ENCODE measurements at places on chromosomes 3 and 15. TPM values are rescaled to one million over a fixed set of nuclear protein-coding genes. Genes with fewer than 3 reads are reported as not detected.

DNA sequence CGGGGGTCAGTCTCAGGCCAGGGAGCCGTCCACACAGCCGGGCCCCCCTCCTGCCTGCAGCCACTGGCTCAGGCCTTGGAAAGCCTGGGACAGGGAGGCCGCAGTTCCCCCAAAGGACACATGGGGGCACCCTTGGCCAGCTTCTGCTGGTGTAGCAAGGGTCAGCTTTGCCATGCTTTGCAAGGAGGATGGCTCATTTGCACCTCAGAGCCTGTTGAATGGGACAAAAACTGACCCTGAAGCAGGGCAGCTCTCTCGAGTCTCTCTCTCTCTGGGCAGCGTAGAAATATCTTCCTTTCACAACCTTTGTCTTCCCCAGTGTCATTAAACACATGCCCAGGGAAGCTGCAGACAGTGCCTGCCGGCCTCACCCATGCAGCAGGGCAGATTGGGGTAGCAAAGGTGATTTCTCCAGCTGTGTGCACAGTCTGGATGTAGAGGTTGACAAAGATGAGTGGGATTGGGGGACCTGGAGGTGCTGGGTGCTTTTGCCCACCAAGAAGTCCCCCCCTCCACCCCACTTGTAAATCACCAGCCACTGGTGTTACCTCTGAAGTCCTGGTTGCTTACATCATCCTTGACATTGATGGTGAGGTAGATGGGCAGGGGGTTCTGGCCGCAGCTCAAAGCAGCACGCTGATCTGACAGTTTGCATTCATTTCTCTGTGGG lies 17.4 kb upstream of the EHD4 start:
- H3K4me3 ChIP-seq: peak overlapping the region; percentile 26
- H3K36me3 ChIP-seq: no peaks in the 10 kb centered on the region
- H3K4me1 ChIP-seq: no peaks in the 10 kb centered on the region
- H3K27ac ChIP-seq: no peak overlapping the region
- H3K27me3 ChIP-seq: no peaks in the 10 kb centered on the region
- peak; percentile 92 for DNase-seq

GRCh38 chr3:59608356-59608755 lies 558.5 kb upstream of the CFAP20DC start:
- peaks cover 23% of the 10 kb centered on the region for H3K4me1 ChIP-seq
- no peak overlapping the region for H3K4me3 ChIP-seq
- DNase-seq: no peak
- no peaks in the 10 kb centered on the region for H3K27me3 ChIP-seq

C3orf20 gene
- not detected for polyA plus RNA-seq

CHRNB4 gene
- polyA plus RNA-seq: 0.30 TPM

SEMA7A gene
- 1.3 TPM for polyA plus RNA-seq

CELF6 gene
- 0.20 TPM for polyA plus RNA-seq

ABI3BP gene
- 8.4 TPM for polyA plus RNA-seq

DNA sequence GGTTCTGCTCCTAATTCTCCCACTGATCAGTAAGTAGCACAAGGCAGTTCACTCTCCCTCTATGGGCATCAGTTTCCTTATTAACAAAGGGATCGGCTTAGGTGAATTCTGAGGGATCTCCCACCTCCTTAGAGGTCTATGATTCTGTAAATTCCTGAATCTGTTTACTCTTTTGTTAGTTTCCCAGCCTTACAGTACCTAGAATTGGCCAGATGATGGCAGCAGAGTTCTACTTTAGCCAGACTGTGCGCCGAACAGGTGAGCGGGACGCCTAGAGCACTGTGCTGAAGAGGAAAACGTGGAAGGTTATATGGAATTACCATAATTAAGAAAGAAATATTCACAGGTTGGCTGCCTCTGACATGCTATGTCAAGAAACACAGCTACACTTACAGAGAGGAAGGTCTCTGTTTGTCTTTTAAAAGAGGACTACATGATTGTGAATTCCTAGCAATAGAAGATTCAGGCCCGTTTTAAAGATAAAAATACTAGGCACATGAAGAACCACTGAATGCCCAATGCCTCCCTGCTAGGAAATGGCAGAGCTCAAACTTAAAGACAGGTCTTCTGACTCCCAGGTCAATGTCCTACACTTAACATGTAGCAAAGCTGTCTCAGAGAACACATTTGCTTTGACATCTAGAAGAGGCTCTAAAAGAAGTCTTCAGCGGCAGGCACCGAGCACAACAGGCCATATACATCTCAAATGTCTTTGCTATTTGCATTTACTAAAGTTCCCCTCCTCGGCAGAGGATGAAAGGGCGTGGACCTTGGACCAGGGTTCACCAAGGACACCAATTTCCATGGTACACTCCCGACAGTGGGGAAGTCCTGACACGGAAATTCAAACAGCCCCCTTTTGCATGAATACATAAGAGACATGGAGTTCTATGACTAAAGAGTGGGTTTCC lies 259.9 kb downstream of the FGF12 start:
- H3K4me1 ChIP-seq: no peaks in the 10 kb centered on the region
- H3K27ac ChIP-seq: no peak overlapping the region
- H3K27me3 ChIP-seq: peaks cover 22% of the 10 kb centered on the region
- H3K4me3 ChIP-seq: peak overlapping the region; percentile 29

GRCh38 chr3:72655131-72655551 lies 193.1 kb downstream of the SHQ1 start:
- no peak for DNase-seq
- H3K36me3 ChIP-seq: no peaks in the 10 kb centered on the region
- H3K27me3 ChIP-seq: no peaks in the 10 kb centered on the region
- peaks cover 5% of the 10 kb centered on the region for H3K4me1 ChIP-seq
- no peak overlapping the region for H3K4me3 ChIP-seq

MAP6D1 gene
- 2.6 TPM for polyA plus RNA-seq

FGD5 gene
- not detected for polyA plus RNA-seq

- H3K27me3 ChIP-seq: no peaks in the 10 kb centered on the region
- no peaks in the 10 kb centered on the region for H3K36me3 ChIP-seq
- H3K4me3 ChIP-seq: no peak overlapping the region
- no peak for DNase-seq
- no peaks in the 10 kb centered on the region for H3K4me1 ChIP-seq
Measured at GRCh38 chr3:36175113-36175812, 205.0 kb upstream of the STAC start.

DNA sequence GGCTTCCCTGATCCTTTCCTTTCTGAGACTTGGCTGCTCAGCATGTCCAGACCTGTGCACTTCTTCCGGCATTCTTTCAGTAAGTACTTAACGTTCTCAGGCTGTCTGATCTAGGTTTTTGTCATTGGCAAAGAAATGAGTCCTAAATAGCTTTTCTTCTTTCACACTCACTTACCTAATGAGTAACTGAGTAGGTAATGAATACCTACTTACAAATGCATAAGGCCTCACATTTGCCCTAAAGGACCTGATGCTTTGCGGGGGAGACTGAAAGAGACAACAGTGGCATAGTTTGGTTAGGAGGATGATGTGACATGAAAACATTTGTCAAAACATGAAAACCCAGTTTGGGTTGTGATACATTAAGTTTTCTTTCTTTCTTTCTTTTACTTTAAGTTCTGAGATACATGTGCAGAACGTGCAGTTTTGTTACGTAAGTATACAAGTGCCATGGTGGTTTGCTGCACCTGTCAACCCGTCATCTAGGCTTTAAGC lies 516.7 kb upstream of the CFAP20DC start:
- no peaks in the 10 kb centered on the region for H3K36me3 ChIP-seq
- H3K4me3 ChIP-seq: no peak overlapping the region
- DNase-seq: no peak
- no peak overlapping the region for H3K27ac ChIP-seq
- H3K4me1 ChIP-seq: peaks cover 12% of the 10 kb centered on the region

- DNase-seq: peak; percentile 59
- H3K27ac ChIP-seq: peak overlapping the region; percentile 27
- H3K27me3 ChIP-seq: no peaks in the 10 kb centered on the region
Measured at GRCh38 chr3:171829841-171830517, 13.2 kb upstream of the TMEM212 start.

DNA sequence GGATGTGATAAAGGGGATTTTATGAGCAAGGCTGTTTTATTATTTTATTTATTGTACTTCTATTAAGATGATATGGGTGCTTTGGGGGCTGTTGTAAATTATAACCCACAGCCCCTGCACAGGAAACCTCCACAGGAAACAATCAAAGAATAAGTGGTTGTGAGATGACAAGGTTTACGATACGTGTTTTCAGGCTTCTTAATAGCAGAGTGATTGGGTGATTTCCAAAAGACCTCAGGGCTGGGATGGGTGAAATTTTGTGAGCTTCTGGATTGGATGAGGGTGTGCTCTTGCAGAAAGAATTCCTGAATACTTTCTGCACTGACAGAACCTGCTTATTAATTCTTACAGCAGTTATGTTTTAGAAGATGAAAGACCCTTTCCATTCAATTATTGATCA lies 21.4 kb downstream of the CHL1 start:
- H3K4me3 ChIP-seq: no peak overlapping the region
- no peaks in the 10 kb centered on the region for H3K36me3 ChIP-seq
- no peak overlapping the region for H3K27ac ChIP-seq
- no peaks in the 10 kb centered on the region for H3K27me3 ChIP-seq
- DNase-seq: no peak
- no peaks in the 10 kb centered on the region for H3K4me1 ChIP-seq

VEPH1 gene
- 11.3 TPM for polyA plus RNA-seq

DNA sequence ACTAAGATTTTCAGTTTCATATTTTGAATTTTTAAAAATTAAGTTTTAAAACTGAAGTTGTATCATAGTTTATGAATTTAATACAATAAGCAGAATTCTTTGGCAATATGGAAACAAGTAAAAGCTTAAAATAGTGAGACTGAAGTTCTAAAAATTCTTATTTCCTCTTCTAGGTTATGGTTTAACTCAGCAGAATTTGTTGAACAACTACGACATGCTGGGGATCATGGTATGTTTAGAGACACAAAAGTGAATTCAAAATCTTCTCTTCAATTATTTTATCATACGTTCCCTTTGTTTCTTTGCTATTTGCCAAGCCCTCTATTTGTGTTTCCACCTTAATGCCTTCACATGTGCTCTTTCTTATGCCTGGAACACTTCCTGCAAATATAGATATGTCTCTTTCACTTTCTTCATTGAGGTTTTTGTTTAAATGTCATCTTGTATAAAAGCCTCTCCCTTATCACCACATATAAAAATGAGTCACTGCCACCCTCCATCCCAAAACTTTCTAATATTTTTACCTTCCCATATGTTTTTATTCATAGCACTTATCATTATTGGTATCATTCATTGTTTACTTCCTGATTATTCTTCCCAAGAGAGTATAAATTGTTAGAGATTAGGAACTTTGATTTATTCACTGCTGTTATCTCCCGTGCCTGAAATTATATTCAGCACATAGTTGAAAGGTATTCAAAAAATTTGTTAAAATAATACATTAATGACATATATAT lies 6.4 kb downstream of the SUCNR1 start:
- H3K27me3 ChIP-seq: no peaks in the 10 kb centered on the region
- no peak overlapping the region for H3K4me3 ChIP-seq
- H3K36me3 ChIP-seq: peaks cover 18% of the 10 kb centered on the region
- peaks cover 2% of the 10 kb centered on the region for H3K4me1 ChIP-seq

DNA sequence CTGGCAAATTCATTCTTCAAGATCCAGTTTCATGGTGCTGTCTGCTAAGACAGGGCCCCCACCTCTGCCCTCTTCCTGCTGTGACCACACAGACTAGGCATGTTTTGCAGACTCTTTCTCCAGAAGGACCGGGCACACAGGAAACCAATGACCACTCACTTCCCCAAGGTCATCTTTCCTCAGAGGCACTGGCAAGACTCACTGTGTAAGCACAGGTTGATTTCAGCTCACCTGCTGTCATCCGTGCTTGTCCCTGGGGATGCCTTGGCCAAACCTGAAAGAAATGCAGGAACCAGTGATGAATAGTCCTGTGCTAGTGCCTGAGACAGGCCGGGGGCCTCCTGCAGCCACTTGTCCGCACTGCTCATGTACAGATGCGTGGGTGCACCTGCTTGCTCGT lies 33.5 kb downstream of the ALS2CL start:
- H3K4me1 ChIP-seq: peaks cover 50% of the 10 kb centered on the region
- no peak overlapping the region for H3K27ac ChIP-seq
- DNase-seq: no peak
- H3K36me3 ChIP-seq: no peaks in the 10 kb centered on the region
- H3K4me3 ChIP-seq: no peak overlapping the region

- no peaks in the 10 kb centered on the region for H3K4me1 ChIP-seq
- H3K36me3 ChIP-seq: no peaks in the 10 kb centered on the region
- no peak overlapping the region for H3K27ac ChIP-seq
- H3K27me3 ChIP-seq: no peaks in the 10 kb centered on the region
Measured at GRCh38 chr3:125179884-125180240, 32.7 kb downstream of the SLC12A8 start.

- H3K27me3 ChIP-seq: no peaks in the 10 kb centered on the region
- H3K27ac ChIP-seq: no peak overlapping the region
- no peaks in the 10 kb centered on the region for H3K4me1 ChIP-seq
- H3K36me3 ChIP-seq: no peaks in the 10 kb centered on the region
- no peak overlapping the region for H3K4me3 ChIP-seq
Measured at GRCh38 chr3:10444511-10444910, 60.9 kb downstream of the ATP2B2 start.

NTRK3 gene
- 3.1 TPM for polyA plus RNA-seq

DNA sequence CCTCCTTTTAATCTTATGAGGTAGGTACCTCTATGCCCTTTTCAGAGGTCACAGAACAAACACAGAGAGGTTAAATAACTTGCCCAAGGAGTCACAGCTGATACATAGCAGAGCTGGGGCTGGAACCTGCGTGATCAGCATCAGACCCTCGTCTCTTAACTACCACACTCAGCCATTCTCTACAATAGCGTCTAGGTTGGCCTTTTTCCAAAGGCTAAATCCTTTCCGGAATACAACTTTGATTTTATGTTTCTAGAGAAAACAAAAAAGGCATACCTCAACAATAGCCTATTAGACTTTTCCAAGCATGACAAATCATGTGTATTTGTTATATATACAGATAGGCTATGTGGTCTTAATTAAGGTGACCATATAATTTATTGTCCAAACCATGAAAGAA lies 187.2 kb downstream of the RORA start:
- 0 out of 2 replicates have a peak, but pooled peaks cover 5% of the 10 kb centered on the region for H3K4me1 ChIP-seq
- H3K36me3 ChIP-seq: no peaks in the 10 kb centered on the region
- DNase-seq: no peak
- no peak overlapping the region for H3K27ac ChIP-seq
- H3K27me3 ChIP-seq: no peaks in the 10 kb centered on the region

GOLGA8T gene
- polyA plus RNA-seq: 0.06 TPM

VIPR1 gene
- polyA plus RNA-seq: not detected

DNA sequence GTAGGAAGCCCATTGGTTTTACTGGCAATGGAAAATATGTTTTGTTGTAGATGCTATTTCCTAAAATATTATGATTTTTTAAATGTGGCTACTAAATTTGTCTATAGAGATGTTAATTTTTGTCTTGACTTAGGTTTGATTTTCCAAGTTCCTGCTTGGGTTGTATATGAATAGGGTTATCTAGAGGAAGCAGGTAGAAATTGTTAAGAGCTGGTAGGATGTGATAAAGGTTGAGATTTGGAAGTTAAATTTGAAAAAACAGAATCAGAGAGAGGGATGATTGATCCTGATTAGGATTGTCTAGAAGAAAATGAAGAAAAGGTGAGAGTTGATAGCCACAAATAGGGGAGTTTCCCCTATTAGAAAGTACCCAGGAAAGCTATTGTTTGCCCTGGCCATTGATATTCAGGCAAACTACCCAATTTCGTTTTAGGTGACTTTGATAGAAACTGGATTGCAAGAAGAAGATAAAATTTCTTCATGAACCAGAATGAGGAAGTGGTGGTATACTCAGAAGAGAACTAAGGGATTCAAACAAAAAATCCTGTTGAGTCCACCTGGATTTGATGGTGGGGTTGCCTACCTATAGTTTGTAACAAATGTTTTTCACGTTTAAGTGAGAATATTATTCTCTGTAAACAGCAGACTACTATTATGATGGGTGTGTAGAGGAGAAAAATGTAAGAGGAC lies 91.2 kb upstream of the PHLDB2 start:
- DNase-seq: no peak
- H3K4me1 ChIP-seq: peaks cover 38% of the 10 kb centered on the region
- peak overlapping the region; percentile 86 for H3K27ac ChIP-seq
- no peak overlapping the region for H3K4me3 ChIP-seq
- no peaks in the 10 kb centered on the region for H3K27me3 ChIP-seq

All from SK-N-SH (cell line).